Stimulated activated CD4-positive, alpha-beta T cell treated with anti-CD3 and anti-CD28 coated beads, Interleukin-15, amount 100 ng/mL, for 48 hours (primary cell): ENCODE measurements at places on chromosomes 4 and X.

GRCh38 chrX:2694914-2695267 lies 3.8 kb downstream of the CD99 start:
- no peak for DNase-seq

GRCh38 chr4:156242390-156242789 lies 288.7 kb upstream of the CTSO start:
- no peak for DNase-seq

DNA sequence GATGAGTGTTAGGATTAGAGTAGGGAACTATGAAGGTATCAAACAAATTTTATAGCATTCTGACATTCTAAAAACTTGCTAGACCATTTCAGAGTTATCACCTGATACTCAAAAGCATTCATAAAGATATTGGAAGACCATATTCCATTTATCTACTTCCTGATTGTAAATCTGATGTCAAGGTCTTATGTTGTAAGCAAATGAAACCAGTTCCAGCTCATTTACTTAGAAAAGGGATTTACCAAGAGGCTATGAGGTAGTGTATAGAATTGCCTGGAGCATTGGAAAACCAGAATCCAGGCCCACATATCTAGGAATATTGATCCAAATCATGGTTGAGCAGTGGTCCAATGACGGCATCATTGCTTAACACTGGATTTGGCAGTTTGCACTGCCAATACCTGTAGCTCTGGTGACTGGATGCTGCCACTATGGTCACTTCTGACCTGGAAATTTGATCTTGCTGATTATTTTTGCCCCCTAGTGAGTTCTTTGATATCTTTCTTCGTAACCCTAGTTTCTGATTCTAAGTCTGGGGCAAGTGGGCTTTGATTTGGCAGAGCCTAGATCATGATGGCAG lies 25.4 kb downstream of the ARFIP1 start:
- DNase-seq, result no peak

DNA sequence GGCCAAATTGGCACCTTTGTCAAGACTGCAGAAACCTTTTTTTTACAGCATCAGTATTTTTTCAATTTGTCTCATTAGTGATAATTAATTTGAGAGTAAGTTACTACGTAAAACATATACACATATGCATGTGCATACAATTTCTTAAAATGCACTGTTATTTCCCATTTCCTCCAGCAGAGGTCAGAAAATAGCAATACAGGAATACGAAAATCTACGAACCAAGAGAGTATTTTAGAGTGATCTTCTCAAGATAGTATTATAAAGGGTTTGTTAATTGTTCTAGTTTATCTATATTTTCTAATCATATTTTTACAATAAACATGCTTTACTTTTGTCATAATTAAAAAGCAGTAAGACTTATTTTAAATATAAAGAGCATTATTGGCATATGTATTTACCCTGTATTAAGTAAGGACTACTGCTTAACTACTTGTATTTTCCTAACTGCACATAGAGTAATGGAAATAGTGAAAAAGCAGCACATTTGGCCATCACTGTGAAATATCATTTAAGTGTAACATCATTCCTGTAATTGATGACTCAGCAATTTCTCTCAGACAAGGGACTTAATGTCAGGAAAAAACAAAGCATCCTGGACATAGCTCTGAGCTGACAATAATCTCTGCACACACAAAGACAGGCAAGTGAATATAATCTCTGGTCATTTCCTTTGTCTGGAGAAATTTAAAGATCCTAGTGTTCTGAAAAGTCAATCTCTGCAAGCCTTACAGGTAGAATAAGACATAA lies 45.6 kb downstream of the MAOB start:
- no peak for DNase-seq

- DNase-seq, result no peak
These were observed 263.6 kb downstream of the PTTG2 start for GRCh38 chr4:38223782-38224236.

- DNase-seq, result no peak
These were observed 3.6 kb downstream of the TSPYL2 start for GRCh38 chrX:53085661-53086229.

GRCh38 chrX:66914080-66914479 lies 275.2 kb upstream of the EDA2R start:
- no peak for DNase-seq

- DNase-seq, result no peak
These were observed 10.0 kb downstream of the TMEM164 start for GRCh38 chrX:110012818-110013485.

DNA sequence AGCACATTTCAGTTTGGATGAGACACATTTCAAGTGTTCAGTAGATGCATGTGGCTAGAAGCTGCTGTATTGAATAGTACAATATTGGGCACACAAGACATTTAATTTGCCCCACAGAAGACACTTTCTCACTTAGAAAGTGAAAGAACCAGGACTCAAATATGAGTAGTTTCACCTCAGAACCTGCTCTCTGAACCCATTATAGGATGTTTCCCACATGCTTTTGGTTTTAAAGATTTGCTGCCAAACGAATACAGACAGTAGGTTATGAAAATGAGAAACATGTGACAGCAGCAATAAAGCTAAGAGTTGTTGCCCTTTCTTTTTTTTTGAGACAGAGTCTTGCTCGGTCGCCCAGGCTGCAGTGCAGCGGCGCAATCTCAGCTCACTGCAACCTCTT lies 32.3 kb downstream of the C4orf54 start:
- DNase-seq, result no peak

GRCh38 chr4:96993560-96993959 lies 1149.7 kb downstream of the STPG2 start:
- DNase-seq, result no peak

DNA sequence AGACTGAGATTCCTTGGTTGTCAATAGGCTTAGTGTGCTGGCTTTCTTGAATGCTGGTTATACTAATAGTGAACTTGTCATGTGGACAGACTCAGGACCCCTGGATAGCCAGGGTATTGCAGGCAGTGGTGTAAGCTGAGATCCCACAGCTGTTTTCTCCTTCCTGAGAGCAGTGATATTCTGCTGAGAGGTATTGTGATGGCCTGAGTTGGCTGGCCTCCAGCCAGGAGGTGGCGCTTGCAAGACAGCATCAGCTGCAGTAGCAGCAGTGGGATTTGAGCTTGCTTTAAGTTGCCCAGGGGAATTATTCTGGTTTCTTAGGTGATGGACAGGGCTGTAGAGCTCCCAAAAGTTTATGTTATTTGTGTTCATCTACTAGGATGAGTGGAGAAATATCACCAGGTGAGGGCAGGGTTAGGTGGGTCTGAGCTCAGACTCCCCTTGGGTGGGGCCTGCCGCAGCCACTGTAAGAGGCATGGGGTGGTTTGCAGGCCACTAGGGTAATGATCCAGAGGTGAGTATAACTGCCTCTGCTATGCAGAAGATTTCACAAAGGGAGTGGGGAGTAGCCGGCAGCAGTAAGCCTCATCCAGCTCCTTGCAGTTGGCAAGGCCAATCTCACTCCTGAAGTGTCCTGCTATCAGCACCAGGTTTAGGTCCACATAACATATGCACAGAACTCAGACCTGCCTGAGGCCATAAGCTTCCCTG lies 66.2 kb downstream of the IL15 start:
- DNase-seq, result no peak

- no peak for DNase-seq
These were observed 45.9 kb downstream of the USP11 start for GRCh38 chrX:47278691-47279090.

GRCh38 chrX:13200398-13200797 lies 119.5 kb downstream of the ATXN3L start:
- DNase-seq, result no peak

DNA sequence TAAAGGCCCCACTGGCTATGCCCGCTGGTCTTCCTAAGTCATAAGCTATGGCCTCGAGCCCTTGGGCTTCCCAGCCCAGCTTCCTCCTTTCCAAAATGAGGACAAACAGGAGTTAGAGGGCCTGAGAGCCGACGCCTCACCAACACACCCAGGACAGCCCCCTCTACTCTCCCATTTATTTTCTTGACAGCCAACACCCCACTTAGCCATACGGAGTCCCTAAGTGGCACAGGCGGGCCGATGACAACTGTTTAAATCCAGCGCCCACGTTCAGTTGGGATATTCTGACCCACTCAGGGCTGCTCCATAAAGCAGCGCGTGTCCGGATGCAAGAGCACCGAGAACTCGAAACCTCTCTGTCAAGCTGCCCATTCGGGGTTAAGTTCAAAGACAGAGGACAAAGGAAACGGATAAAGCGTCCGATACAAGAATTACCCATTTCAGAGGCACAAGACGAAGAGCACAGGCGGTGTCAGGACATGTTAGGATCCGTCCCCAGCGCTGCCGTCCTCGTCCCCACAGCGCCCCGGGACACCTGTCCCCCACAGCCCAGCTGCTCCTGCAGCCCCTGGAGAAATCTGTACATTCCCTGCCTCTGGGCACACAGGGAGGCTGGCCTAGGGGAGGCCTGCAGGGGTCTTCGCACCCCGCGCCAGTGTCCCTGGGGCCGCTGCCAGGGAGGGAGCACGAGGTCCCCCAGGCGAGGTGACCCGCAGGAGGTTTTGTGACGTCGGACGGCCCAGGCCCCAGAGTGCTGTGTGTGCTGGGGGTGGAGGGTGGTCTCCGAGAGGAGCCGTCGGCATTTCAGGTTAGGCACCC lies 1.2 kb downstream of the PRKX start:
- no peak for DNase-seq

DNA sequence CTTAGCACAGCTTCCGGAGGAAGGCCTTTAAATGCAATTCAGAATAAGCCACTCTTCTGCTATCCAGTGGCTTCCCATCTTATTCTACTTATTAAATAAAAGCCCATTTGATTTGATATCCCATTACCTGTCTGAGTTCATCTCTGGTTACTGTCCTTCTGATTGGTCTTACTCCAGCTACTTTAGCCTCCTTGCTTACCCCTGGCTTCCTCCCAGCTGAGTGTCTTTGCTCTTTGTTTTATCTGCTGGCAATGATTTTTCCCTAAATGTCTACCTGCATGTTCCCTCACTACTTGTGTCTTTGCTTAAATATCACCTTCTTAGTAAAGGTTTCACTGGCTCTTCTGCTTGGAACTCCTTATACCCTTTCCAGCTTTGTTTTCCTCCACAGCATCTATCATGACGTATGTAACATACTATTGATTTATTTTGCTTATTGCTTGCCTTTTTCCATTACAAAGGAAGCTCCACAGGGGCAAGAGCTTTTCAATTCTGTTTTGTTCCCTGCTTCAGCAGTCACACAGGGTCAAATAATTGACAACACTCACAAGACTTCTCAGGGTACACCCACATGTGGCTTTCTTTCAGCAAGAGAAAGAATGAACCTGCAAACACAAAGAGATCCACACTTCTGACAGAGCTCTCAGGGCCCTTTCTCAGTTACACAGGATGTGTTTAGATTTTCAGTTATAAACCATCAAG lies 63.8 kb downstream of the TBC1D19 start:
- DNase-seq, result no peak

DNA sequence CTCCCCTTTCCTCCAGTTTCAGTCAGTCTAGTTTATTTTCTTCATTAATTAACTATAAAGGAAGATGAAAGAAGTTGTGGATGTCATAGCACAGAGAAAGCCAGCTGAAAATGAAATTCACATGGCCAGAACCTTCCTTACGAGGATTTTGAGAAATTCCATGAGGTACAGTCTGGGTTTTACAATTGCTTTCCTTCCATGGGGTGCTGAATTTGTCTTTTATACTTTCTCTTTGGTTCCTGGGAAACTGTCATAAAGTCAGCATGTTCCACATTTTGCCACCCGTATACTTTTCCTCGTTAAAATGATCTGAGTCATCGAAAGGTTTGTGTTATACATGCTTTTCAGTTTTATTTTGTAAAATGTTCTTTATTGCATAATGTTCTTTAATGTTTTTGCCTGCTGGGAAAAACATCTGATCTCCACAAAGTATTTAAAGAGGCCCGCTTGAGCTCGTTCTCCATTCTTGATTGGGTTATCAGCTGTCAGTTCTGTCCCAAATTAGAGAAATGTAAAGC lies 78.1 kb upstream of the CLDN34 start:
- DNase-seq, result no peak

- DNase-seq, result no peak
These were observed 236.1 kb upstream of the LDB2 start for GRCh38 chr4:17134565-17134964.

- no peak for DNase-seq
These were observed 413.0 kb downstream of the MAPK10 start for GRCh38 chr4:85946821-85947220.

DNA sequence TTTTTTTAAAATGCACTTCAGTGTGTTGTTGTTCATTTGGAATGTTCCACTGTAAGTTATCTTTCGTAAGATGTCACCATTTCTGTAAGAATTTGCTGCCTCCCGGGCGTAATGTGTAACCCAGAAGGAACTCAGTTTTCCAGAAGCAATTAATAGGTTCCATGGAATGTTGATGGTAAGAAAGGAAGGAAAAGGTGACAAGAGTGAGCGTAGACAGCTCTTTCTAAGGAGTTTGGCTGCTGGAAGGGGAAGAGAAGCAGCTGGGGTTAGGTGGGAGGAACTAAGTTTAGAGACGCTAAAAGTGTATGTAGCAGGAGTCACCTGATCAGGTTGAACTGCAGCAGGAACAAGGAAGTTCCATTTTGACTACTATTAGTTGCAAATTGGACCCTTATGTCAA lies 35.9 kb downstream of the PNMA5 start:
- DNase-seq, result no peak

- no peak for DNase-seq
These were observed 129.2 kb upstream of the WDR1 start for GRCh38 chr4:10245751-10246150.

GRCh38 chr4:161714931-161715330 lies 448.9 kb downstream of the FSTL5 start:
- no peak for DNase-seq

- no peak for DNase-seq
These were observed 53.7 kb downstream of the LNX1 start for GRCh38 chr4:53537606-53538005.

DNA sequence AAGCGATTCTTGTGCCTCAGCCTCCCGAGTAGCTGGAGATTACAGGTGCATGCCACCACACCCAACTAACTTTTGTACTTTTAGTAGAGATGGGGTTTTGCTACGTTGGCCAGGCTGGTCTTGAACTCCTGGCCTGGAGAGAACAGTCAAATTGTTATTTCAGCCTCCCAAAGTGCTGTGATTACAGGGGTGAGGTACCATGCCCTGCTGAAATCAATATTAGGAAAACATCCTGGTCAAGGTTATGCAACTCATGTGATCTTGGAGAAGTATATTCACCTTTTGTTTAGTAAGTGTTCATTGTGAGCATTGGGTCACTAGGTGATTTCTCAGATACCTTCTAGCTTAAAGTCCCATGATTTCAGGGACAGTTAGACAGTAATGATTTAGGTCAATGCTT lies 167.8 kb downstream of the AASDH start:
- DNase-seq, result no peak
